ENCODE measurements at places on chromosomes 7 and 10.

DNA sequence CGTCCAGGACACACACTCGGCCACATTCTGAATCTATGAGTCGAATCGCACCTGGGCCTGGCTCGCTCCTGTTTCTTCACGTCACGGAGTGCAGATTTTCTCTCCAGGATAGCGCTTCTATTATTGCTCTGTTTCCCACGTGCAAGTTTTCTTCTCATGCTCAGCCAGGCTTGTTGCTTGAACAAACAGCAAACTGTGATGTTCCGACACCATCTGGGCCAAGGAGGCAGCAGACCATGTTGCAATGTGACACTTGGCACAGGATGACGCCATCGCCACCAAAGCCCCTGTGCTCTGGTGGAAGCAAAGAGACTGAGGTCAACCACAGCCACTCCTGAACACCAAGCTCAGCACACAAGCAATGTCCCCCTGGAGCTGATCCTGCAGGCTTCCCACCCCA is 507.1 kb upstream of the ADARB2 start:
- DNase-seq: no peak

- no peak for DNase-seq
Measured at GRCh38 chr7:95421000-95421846, 13.6 kb downstream of the PON2 start.

- no peak for DNase-seq
Measured at GRCh38 chr10:45373003-45373575, 927 bp upstream of the ALOX5 start.

DNA sequence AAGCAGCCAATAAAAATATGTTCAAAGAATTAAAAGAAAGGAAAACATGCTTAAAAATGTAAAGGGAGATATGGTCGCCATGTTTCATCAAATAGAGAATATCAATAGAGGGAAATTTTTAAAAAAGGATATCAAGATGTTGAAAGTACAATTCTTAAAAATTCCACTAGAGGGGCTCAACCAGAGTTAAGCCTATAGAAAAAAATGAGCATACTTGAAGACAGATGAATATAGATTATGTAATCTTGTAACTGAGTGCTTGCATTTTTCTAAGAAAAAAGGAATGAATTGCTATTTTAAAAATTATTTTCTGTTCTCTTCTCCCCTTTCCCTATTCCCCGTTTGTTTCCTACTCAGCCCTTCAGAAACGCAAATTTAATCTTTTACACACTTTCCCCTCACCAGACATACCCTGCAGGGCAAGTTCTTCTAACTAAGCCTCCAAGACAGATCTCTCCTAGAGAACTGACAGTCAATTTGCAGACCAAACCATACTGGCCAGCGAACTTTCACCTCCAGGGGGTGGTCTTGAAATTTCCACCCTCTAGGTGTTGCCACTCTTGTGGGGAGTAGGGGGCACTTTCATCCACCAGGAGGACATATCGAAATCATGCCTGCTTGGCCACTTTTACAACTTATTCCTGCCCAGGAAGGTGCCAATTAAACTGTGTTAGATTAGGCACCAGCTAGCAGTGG is 67.7 kb downstream of the NSUN6 start:
- DNase-seq: no peak

DNA sequence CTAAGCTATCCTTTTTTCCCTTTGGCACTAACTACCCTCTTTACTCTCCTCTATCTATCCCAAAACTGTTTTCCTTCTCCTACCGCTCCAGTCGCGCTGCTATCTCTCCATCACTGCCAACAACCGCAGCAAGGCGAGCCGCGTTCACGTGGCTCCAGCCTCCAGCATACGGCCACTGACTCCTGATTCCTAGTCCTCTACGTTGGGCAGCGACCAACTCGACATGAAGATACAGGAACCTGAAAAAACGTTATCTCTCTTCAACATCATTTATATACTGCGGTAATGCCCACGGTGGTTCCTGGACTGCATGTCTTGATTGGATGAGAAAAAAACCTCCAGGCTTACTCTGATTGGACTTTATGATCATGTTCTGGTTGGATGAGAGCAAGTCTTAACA is 129.5 kb downstream of the ZNF716 start:
- no peak for DNase-seq

DNA sequence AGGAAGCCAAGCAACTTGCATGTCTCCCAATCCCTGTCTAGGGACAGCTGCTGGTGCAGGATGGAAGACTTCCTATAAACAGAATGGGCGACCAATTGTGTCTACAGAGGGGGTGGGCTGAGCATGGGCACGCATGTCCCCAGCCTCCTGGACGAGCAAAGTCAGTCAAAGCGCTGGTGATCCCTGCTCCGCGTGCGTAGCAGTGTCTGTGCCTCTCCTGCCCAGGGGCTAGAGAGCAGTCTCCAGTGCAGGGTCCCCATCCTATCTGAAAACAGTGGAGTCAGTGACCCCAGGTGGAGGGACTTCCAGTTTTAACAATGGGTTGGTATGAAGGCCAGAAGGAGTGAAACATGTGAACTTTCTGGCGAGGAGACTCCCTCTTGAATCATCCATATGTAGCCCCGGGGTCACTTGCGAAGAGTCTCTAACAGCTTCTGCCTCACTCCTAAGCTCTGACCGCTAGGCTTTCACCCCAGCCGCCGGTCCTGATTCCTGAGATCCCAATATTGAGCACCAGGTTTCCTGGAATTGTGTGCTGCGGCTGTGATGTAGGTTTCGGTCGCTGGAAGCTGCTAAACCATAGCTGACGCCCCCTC is 714 bp upstream of the CASP2 start:
- DNase-seq: no peak

- DNase-seq: no peak
Measured at GRCh38 chr7:129836983-129837382, 115.8 kb downstream of the UBE2H start.

- DNase-seq: no peak
Measured at GRCh38 chr10:124975977-124976514, 34.1 kb downstream of the ZRANB1 start.

GRCh38 chr10:86580521-86580891 is 58.9 kb upstream of the WAPL start:
- no peak for DNase-seq

- no peak for DNase-seq
Measured at GRCh38 chr10:64265961-64266360, 744.8 kb downstream of the REEP3 start.

DNA sequence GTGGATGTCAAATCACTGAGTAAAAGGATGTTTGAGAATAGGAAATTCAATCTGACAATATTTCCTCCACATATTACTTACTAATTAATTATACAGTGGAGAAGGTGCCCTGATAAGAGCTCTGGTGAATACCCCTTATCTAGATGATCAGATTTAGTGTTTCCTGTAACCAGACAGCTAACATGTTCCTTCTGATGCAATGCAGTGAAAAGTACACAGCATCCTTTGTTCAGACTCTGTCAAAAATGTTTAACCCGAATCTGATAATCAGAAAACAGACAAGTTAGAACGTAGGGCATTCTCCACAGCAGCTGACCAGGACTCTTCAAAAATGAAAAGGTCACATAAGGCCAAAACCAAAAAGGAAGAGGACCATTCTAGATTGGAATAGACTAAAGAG is 46.2 kb downstream of the WDR11 start:
- no peak for DNase-seq

DNA sequence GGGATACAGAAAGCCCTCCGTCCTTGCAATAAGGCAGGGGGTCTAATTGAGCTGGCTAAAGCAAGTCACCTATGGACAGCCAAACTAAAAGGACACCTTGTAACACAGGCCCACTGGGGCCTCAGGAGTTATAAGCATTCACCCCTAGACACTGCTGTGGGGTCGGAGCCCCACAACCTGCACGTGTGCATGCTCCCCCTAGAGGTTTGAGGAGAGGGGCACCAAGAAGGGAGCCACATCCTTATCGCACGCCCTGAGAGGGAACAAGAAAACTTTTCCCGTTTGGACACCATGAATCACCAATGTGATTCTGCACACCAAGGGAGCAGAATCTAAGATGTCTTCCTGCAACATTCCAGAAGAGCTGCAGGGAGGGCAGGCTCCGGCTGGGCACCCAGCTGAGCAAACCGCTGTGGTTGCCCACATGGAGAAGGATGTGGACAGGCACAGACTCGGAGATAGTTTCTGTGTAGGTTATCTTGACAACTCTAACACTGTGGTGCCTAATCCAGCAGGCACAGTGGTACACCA is 17.7 kb upstream of the TARP start:
- DNase-seq: peak; percentile 15

DNA sequence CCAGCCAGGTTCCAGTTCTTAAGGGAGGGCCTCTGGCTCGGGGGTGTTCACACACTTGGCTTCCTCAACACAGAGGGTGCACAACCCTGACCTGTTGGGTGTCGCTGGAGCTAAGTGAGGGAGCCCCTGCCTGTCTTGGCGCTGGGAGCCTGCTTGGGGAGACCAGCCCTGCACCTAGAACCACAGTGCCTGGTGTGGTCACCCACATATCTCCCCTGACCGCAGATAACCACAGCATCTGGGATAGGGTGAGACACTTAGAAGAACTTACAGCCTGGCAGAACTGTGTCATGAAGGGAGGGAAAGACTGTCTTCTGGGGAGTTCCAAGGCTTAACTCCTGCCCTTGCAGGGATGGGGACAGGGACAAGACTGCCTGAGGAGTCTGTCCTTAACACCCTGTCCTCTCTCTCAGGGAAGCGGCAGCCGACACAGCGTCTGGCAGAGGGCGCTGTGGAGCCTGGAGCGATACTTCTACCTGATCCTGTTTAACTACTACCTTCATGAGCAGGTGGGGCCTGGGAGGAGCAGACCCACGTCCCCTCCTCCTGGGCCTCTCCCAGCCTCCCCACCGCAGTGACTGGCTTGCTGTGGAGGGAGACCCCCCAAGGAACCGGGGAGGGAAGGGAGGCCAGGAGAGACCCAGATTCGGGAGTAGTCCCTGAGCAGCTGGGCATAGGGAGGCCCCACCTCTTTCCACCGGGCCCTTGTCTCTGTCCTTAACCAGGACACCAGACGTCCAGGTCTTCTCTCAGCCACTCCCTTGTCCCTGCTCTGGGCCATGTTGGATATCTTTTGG is 59.0 kb downstream of the PALD1 start:
- peak; percentile 79 for DNase-seq

DNA sequence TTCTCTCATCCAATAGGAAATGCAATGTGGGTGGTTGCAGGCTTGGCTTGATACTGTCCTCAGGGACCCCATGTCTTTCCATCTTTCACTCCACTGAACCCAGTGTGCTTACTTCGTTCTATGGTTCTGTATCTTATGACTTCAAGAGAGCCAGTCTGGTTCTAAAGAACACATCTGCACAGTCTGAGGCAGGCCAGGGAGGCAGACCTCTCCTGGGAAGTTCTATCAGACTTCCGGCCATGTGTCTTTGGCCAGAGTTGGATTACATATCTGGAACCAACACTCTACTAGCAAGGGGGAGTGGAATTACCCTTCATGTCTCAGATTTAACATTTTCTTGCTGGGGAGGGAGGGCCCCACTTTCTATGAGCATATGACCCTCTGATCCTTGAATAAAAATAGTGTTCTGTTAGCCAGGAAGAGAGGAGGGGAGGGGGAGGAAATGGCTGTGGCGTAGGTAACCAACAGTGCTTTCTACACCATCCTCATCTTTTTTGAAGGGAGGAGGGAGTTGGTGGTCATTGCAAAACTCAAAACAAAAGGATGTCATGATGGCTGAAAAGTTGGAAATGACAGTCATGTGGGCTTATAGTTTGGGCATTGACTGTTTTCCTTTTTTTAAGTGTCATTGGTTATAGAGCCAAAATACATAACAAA is 370.2 kb downstream of the GATA3 start:
- DNase-seq: no peak

DNA sequence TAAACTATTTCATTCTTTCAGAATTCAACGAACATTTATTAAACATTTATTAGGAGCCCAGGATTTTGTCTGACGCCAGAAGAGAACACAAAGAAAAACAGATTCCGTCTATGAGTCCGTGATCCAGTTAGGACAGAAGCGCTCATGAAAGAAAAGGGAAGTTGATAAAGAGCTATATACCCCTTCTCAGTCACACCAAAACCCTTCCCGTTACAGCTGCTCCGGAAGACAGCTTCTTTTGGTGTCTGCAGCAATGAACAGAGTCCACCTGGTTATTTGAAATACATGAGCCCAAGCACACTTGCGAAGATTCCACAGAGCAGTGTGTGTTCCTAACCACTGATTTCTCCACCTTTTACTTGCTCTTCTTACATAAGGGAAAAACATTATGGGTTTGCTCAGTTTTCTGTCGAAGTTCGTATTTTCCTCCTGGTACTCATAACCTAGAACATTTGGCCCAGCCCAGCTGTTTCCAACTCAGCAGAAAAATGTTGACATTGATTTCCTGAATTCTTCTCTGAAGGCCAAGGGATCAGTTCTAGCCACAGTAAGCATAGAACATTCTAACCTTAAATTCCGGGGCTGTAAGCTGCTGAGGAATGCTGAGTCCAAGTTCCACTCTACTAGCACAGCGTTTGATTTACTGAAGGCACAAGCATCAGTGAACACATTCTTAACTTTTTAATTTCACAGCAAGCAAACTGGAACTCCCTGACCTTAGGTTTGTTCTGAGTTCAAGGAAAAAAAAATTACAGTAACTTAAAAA is 206.5 kb downstream of the SORCS1 start:
- DNase-seq: no peak

- no peak for DNase-seq
Measured at GRCh38 chr7:7682861-7683260, 35.5 kb downstream of the RPA3 start.

DNA sequence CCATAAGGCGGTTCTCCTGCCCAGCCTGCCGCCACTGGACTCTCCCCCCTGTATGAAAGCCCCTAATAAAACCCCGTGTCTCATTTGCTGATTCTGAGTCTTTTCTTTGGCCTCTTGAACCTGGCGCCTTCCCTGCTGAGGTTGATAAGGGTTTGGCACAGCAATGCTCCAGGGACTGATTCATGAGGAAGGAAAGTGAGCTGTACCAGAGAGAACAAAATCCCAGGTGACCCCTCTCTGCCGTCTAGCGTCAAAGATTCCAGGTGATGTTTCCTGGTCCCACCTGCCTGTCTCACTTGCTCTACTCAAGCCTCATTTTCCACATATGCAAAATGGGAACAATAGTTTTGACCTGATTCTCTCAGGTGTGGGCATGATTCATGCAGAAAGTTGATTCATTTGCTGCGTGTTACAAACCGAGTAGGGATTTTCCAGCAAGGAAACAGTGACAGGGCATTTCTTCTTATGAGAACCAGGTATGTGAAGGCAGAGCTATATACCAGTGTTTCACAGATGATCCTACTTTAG is 730.6 kb upstream of the IGFBP3 start:
- DNase-seq: no peak

All from mesendoderm (in vitro differentiated cells).